Activated CD8-positive, alpha-beta memory T cell treated with anti-CD3 and anti-CD28 coated beads, Interleukin-2, amount 10 ng/mL, durations not matched to agents 7 days and 5 days (primary cell): ENCODE measurements at places on chromosomes 6 and 20. TPM values are rescaled to one million over a fixed set of nuclear protein-coding genes. Genes with fewer than 3 reads are reported as not detected.

FAXC gene
- 0.30 TPM for total RNA-seq

HLA-DQA1 gene
- 74.4 TPM for total RNA-seq

DPPA5 gene
- total RNA-seq, result not detected

PRRT1 gene
- 0.28 TPM for total RNA-seq

TRIM27 gene
- total RNA-seq, result 52.5 TPM

TNFRSF6B gene
- not detected for total RNA-seq

GSTA3 gene
- total RNA-seq, result not detected

LSM2 gene
- total RNA-seq, result 124 TPM

KIF6 gene
- total RNA-seq, result not detected

GPX5 gene
- not detected for total RNA-seq

TSBP1 gene
- total RNA-seq, result not detected

MUCL3 gene
- not detected for total RNA-seq

PTPRT gene
- total RNA-seq, result not detected

DEFB115 gene
- total RNA-seq, result not detected

SYNE1 gene
- 58.5 TPM for total RNA-seq

TRIM15 gene
- not detected for total RNA-seq

ZNF165 gene
- 0.61 TPM for total RNA-seq

BCAS4 gene
- total RNA-seq, result 44.8 TPM

BANF2 gene
- not detected for total RNA-seq

SLC26A8 gene
- total RNA-seq, result not detected

TDP2 gene
- total RNA-seq, result 45.7 TPM

VGLL2 gene
- total RNA-seq, result not detected

GPR6 gene
- total RNA-seq, result not detected
